Activated naive CD8-positive, alpha-beta T cell treated with anti-CD3 and anti-CD28 coated beads, Interleukin-2, amount 10 ng/mL, durations not matched to agents 7 days and 5 days (primary cell): ENCODE measurements at places on chromosomes 6 and 20.

DNA sequence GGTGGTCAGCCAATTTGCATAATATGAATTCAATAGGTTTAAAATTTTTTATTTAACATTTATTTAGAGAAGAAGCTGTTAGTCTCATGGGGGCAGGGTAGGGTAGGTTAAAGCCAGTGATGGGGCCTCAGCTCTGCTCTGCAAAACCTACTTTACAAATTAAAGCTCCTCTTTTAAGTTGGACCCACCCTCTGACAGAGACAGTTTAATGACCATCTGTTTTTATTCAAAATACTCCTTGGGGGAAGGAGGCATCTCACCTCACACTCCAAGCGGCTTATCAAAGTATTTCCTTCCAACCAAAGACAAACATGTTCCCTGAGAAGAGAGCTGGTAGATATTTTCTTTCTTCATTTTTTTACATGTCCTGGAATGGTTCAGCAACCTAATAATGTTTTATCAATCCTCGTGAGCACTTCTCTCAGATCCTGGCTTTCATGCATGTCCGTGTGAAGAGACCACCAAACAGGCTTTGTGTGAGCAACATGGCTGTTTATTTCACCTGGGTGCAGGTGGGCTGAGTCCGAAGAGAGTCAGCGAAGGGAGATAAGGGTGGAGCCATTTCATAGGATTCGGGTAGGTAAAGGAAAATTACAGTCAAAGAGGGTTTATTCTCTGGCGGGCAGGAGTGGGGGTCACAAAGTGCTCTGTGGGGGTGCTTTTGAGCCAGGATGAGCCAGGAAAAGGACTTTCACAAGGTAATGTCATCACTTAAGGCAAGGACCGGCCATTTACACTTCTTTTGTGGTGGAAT, 184.7 kb downstream of the GJA1 start:
- H3K4me1 ChIP-seq = no peaks in the 10 kb centered on the region
- H3K27me3 ChIP-seq = no peaks in the 10 kb centered on the region
- no peak overlapping the region for H3K4me3 ChIP-seq
- peaks cover 3% of the 10 kb centered on the region for H3K36me3 ChIP-seq
- no peak overlapping the region for H3K27ac ChIP-seq

DNA sequence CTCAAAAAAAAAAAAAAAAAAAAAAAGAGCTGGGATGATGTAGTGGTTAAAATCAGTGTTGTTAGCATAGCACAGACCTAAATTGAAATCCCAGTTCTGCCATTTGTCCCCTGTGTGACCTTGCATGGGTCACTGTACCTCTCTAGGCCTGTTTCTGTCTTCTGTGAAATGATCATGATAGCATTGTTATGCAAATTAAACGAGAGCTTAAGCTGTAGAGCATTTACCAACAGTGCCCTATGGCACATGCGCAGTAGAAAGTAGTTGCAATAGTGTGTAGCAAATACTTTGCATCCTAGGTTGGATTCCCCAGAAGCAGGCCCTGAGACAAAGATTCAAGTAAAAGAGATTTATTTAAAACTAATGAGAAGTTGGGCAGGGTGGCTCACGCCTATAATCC, 7.3 kb downstream of the PSORS1C2 start:
- peaks cover 10% of the 10 kb centered on the region for H3K27me3 ChIP-seq
- H3K27ac ChIP-seq = no peak overlapping the region
- no peak for DNase-seq
- H3K4me1 ChIP-seq = peaks cover 3% of the 10 kb centered on the region
- H3K36me3 ChIP-seq = no peaks in the 10 kb centered on the region
- no peak overlapping the region for H3K4me3 ChIP-seq

DNA sequence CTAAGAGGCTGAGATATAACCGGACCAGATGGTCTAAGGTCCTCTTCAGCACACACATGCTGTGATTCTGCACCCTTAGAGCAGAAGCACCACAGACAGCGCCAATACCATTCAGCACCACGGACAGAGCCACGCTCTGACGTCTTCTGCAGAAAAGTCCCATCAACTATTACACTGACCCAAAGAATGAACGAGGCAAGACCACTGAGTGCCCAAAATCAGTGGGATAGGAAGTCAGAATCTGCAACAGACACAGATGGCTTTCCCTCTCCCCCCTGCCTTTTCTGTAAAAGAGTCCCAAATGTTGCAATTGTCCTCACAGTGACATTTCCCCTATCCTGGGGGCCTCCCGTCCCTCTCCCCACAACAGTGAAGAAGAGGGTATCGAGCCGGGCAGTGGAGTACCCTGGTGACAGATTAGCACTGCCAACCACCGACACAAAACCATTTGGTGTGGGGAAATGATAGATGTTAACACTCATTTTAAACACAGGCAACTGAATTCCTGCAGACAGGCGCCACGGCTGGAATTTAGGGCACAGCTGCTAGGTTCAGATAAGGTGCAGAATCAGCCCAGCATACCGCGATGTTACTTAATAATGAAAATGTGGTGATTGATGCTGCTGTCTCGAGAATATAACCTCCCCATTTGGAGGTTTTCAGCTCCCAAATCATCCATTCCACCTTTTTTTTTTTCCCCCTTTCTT, 66.6 kb upstream of the CTNNBL1 start:
- no peak overlapping the region for H3K27ac ChIP-seq
- no peaks in the 10 kb centered on the region for H3K4me1 ChIP-seq
- H3K36me3 ChIP-seq = no peaks in the 10 kb centered on the region

GRCh38 chr6:155498370-155498769, 42.7 kb upstream of the NOX3 start:
- H3K4me3 ChIP-seq = no peak overlapping the region
- no peak overlapping the region for H3K27ac ChIP-seq
- H3K36me3 ChIP-seq = peaks cover 1% of the 10 kb centered on the region
- no peaks in the 10 kb centered on the region for H3K4me1 ChIP-seq
- no peak for DNase-seq

DNA sequence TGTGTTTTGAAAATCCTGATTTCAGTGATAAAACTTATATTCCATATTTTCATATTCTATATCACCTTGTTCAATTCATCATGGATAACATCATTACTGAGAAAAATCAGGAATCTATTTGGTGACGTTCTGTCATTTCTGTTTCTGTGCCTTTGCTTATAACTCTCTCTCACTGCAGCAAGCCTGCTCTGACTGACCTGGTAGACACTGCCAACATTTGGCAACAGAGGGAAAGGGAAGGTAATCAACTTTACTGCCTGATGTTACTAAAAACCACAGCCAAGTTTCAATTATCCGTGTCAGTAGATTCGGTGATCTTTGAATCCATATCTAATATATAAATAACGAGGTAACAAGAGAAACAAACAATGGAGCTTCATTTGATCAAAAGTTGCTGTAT, 501.9 kb downstream of the LMBRD1 start:
- H3K4me1 ChIP-seq = no peaks in the 10 kb centered on the region
- no peak overlapping the region for H3K27ac ChIP-seq
- no peaks in the 10 kb centered on the region for H3K27me3 ChIP-seq
- no peak overlapping the region for H3K4me3 ChIP-seq
- H3K36me3 ChIP-seq = no peaks in the 10 kb centered on the region

DNA sequence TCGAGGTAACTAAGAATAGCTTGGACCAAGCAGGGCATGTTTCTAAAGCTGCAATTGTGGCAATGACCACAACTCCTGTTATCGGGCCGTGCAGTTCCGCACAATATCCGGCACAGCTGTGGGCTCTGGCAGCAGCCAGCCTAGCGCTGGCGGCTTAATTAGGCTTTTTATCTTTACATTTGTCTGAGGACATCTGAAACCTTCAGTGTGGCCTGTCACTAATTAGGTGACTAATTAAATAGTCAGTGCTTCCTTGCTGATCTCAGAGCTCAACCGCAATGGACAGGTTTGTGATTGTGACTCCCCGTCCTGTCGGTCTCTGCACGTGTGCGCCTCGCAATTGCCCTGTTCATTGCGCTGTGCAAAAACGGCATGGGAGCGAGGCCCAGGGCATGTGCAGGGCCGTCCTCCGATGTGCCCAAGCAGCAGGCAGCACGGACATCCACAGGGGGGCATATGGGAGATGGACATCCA, 134.8 kb upstream of the INSM1 start:
- H3K4me1 ChIP-seq = no peaks in the 10 kb centered on the region
- no peak for DNase-seq
- no peak overlapping the region for H3K4me3 ChIP-seq
- peaks cover 3% of the 10 kb centered on the region for H3K27me3 ChIP-seq
- H3K27ac ChIP-seq = no peak overlapping the region

GRCh38 chr6:140225701-140226436, 851.4 kb upstream of the CITED2 start:
- H3K27ac ChIP-seq = no peak overlapping the region
- H3K4me3 ChIP-seq = no peak overlapping the region
- H3K36me3 ChIP-seq = no peaks in the 10 kb centered on the region
- no peaks in the 10 kb centered on the region for H3K4me1 ChIP-seq
- DNase-seq = no peak
- no peaks in the 10 kb centered on the region for H3K27me3 ChIP-seq

DNA sequence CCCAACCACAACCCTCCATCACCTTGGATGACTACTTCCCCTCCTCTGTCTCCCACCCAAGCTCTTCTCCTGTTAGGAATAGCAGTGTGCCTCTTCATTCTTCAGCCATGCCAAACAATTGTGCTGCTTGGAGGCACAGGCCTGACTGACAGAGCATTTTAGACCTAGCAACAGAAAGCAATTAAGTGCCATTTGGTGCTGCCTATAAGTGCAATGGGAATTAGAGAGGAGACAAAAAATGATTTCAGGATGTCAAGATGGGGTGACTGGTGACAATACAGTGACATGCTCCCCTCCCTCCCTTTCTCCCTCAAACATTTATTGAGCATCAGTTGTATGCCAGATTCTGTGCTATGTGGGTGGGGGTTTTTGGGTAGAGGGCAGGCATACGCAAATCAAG, 322.6 kb upstream of the MOCS1 start:
- no peak overlapping the region for H3K27ac ChIP-seq
- no peaks in the 10 kb centered on the region for H3K36me3 ChIP-seq
- no peak overlapping the region for H3K4me3 ChIP-seq
- H3K4me1 ChIP-seq = no peaks in the 10 kb centered on the region
- no peak for DNase-seq

DNA sequence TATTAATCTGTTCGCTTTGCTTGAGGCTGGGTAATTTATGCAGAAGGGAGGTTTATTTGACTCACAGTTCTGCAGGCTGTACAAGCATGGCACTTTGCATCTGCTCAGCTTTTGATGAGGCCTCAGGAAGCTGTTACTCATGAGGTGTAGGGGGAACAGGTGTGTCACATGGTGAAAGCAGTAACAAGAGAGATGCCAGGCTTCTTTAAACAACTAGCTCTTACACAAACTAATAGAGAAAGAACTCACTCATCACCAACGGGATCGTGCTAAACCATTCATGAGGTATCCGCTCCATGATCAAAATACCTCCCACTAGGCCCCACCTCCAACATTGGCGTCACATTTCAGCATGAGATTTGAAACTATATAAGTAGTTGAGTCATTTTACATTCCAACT, 34.4 kb upstream of the GCLC start:
- H3K4me1 ChIP-seq = no peaks in the 10 kb centered on the region
- H3K4me3 ChIP-seq = no peak overlapping the region
- H3K27me3 ChIP-seq = peaks cover 5% of the 10 kb centered on the region
- no peak overlapping the region for H3K27ac ChIP-seq
- DNase-seq = no peak

DNA sequence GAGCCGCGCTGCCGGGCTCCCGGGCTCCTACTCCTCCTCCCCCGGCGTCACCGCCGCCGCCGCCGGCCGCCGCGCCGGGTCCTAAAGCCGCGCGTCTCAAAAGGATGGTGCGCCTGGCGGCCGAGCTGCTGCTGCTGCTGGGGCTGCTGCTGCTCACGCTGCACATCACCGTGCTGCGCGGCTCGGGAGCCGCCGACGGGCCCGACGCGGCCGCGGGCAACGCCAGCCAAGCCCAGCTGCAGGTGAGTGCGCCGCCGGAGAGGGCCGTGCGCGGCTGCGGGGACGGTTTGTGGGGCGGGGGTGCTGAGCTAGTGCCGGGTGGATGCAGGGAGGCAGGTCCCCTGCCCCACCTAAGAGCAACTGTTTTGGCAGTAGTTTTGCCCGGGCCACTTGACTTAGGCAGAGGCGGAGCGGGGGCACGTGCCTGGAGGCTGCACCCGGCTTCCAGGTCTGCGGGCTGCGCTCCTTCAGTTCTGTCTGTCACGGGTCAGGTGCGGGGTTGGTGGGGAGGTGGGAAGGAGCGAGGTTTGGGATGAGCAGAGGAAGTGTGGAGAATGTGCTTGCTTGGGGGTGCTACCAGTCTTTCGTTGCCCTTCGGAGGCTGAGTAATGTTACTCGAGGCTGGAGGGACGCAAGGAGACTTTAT, 722 bp downstream of the ISM1 start:
- DNase-seq = peak; percentile 84
- peaks cover 15% of the 10 kb centered on the region for H3K4me1 ChIP-seq
- peak overlapping the region; percentile 73 for H3K27ac ChIP-seq
- H3K27me3 ChIP-seq = peaks cover 39% of the 10 kb centered on the region

DNA sequence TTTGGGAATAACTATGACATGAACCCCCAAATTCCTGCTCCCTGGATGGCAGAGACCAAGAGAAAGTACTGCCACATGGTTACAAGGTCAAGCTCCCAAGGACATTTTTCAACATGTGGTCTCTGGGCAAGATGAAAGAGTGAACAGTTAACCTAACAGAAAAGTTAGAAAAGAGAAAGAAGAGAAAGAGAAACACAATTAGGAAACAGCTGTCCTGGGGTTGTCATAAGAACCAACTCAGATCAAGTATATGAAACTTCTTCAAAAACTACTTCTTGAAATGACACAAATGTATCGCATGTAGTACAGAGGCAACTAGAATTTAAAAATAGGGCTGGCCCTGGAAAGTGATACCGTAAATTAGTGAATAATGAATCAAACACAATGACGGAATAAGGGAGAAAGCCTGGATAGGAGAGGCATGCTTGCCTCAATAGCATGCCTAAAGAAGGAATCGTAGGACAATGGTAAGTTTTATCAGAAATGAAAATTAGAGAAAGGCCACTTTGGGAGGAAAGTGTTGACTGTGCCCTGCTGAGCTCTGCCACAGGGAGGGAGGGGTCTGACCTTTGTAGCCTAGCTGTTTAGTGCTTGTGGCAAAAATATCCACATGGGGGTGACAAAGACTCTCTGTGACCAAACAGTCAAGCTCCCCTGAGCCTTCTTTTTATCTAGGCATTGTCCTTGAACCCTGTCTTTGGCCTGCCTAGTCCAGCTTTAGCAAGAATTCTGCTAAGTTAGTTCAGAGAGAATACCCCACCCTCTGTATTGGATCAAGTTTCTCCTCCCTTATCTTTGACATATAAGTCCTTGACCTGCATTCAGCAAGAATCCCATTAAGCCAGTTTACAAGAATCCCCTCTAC, 4.3 kb upstream of the DCBLD1 start:
- H3K36me3 ChIP-seq = no peaks in the 10 kb centered on the region
- no peak overlapping the region for H3K27ac ChIP-seq

DNA sequence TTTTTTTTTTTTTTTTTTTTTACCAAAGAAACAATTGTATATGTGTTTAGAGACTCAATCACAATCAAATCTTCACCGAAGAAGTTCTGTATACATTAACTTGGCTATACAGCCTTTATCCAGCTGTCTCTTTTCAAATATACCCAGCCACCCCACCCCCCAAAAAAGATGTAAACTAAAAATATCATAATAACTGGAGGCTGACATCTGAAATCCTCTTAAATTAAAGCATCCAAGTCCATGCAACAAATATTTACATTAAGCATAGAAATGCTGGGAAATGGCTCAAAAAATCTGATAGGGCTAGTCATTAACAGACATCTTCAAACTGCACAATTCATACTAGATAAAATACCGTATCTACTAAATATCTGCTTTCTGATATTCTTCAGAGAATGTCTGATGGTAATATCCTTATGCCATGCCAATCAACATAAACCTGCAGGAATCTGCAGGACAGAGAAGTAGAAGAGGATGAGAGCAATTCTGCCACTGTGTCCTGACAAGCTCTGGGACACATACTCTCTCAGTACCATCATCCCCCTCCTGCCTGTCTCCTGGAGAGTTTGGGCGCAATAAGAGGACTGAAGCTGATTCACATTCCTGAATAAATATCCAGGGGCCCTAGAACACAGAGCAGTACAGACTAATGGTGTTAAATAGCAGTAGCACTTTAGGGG, 152.4 kb downstream of the KIF6 start:
- H3K4me3 ChIP-seq = no peak overlapping the region
- H3K4me1 ChIP-seq = no peaks in the 10 kb centered on the region
- DNase-seq = no peak
